ENCODE measurements at places on chromosomes 5 and 9. TPM values are rescaled to one million over a fixed set of nuclear protein-coding genes. Genes with fewer than 3 reads are reported as not detected.

MLANA gene
- total RNA-seq = not detected

PDE6A gene
- total RNA-seq = not detected

SLC45A2 gene
- not detected for total RNA-seq

SNX30 gene
- total RNA-seq = 17.1 TPM

HTR1A gene
- total RNA-seq = not detected

SURF1 gene
- total RNA-seq = 57.8 TPM

IFNA4 gene
- not detected for total RNA-seq

ACER2 gene
- 0.06 TPM for total RNA-seq

GRM6 gene
- not detected for total RNA-seq

FABP6 gene
- 5.7 TPM for total RNA-seq

PCDHB5 gene
- total RNA-seq = 20.6 TPM

MEF2C gene
- total RNA-seq = 5.2 TPM

ANXA6 gene
- 178 TPM for total RNA-seq

CDKN2A gene
- total RNA-seq = not detected

ROPN1L gene
- not detected for total RNA-seq

TMC1 gene
- total RNA-seq = not detected

Measured in Daoy (cell line).